ENCODE measurements at places on chromosomes 12 and 14. TPM values are rescaled to one million over a fixed set of nuclear protein-coding genes. Genes with fewer than 3 reads are reported as not detected.

MLXIP gene
- 62.5 TPM for total RNA-seq

- no peak for DNase-seq
Measured at GRCh38 chr12:23217158-23217557, 592.2 kb downstream of the ETNK1 start.

DNA sequence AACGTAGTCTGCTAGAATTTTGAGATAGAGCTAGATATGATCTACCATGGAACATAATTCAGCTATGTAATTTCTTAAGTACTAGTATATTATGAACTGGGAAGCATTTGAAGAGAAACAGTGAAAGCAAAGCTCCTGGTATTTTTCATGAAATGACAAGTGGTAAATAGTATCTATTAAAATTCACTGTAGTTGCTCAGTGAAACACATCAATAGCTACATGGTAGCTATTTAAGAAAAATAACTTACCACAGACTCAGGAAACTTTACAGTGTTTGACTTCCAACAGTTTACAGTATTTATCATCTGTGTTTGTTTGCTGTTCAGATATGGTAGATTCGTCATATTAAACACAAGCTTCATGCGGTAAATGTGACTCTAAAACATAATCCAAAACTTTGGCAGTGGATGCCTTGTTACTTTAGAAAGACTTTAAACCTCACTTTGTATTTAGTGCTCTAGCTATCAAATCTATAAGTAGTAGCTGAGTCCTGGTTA lies 25.2 kb downstream of the WNK1 start:
- no peak for DNase-seq

AMIGO2 gene
- 35.4 TPM for total RNA-seq

B3GNT4 gene
- 0.54 TPM for total RNA-seq

DNA sequence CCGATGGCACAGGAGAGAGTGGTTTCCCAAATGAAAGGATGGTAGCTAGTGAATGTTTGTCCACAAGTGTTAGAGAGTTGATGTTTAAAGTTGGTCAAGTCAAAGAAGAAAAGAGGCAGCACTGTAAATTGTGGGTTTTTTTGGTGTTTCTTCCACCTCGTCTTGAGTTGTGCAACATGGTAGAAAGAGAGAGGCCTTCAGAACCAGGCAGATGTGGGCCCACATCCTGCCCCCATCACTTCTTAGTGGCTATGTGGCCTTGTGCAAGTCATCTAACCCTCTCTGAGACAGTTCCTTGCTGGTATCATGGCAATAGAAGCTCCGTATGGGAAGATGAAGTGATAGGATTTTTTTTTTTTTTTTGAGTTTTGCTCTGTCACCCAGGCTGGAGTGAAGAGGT lies 60.8 kb downstream of the NDUFA12 start:
- no peak for DNase-seq

DNA sequence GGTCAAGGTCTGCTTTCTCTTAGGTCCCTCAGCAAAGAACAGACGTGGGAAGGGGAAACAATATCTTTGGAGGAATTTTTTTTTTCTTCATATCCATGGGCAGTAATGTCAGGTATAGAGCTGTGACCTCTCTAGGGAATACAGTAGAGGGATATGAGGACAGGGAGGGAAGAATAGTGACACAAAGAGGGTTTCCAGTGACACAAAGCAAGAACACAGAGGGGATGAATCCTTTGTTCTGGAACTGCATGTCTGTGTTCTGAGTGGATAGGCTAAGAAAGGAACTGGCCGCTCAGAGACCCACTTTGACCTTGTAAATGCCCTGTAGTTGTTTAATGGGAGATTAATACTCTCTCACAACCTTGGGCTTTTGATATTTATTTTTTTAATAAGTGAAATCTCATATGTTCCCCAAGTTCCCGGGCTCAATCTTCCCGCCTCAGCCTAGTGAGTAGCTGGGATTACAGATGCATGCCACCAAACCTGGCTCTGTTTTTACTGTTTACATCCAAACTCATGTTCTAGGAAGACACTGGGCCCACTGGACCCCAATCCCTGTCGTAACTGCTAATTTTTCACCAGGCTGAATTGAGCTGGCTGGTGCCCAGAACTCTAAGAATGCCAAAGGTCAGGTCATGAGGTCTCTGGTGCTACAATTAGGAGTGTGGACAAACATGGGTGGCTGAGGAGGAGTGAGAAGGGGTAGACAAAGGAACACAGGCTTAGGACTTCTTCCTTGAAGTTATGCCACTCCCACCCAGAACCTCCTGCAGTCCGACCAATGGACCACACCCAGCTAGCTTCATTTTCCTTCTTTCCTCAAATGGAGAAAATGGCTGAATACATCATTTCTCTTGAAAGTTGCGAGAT lies 9.1 kb upstream of the PLEKHH1 start:
- no peak for DNase-seq

UBC gene
- total RNA-seq: 1,171 TPM

GRCh38 chr12:59407799-59408198 lies 188.0 kb upstream of the SLC16A7 start:
- DNase-seq: no peak

DNA sequence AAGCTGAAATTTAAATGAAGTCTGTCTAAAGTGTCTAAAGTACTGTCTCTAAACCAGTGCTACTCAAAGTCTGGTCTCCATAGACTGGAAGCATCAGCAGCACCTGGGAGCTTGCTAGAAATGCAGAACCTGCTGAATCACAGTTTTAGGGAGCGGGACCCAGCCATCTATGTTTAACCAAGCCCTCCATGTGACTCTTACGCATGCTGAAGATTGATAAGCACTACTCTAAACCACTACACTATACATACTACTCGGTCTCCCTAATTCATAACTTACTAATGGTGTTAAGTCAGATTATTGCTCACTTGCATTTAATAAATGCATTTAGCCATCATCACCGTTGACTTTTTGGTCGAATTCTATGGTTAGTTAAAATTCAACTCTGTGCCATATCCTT lies 88.8 kb downstream of the SLC25A21 start:
- DNase-seq: no peak

CLEC2B gene
- total RNA-seq: not detected

LIN7A gene
- total RNA-seq: 1.6 TPM

- no peak for DNase-seq
Measured at GRCh38 chr12:12788131-12788530, 2.7 kb downstream of the APOLD1 start.

DNA sequence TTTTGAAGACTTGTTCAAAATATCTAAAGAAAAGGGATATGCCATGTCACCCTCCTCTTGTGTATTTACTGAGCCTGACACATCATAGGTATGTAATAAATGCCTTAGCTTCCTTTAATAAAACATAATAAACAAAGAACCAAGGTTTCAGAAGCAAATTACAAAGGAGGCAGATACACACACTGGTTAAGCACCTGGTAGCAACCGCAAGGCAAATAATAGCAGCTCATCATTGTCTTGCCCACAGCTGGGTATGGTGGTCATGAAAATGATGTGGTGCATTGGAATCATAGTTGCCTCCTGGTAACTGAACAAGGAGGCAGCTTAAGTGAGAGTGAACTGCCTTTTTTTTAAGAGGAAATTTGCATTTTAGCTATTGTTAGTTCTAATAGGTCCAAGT lies 39.0 kb downstream of the PAX9 start:
- no peak for DNase-seq

- no peak for DNase-seq
Measured at GRCh38 chr12:29150462-29150861, 1.4 kb downstream of the FAR2 start.

MYH6 gene
- total RNA-seq: not detected

DNA sequence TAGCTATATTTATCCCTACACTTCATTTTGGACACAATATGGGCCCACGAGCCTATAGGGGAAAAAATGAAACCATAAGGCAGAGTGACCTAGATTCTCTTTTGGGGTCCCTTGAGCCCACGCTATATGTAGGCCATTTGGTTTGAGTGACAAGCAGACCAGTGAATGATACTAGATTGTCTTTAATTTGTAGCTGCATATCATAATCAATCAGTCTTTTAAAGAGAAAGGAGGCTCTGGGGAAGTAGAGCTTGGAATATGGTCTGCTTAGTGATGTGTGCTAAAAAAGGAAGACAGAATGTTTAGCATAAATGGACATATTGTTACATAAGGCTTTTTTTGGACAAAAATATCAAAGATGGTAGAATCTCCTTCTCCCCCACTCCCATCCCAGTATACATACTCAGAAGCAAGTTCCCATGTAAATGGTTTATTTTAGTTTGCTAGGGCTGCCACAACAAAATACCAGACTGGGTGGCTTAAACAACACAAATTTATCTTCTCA lies 140.8 kb downstream of the CAPZA3 start:
- no peak for DNase-seq

- no peak for DNase-seq
Measured at GRCh38 chr14:27134200-27134599, 536.4 kb upstream of the NOVA1 start.

GRCh38 chr12:38151991-38152700 lies 164.4 kb upstream of the ALG10B start:
- no peak for DNase-seq

SMIM41 gene
- total RNA-seq: 0.18 TPM

GRCh38 chr12:91704446-91704845 lies 441.2 kb downstream of the BTG1 start:
- DNase-seq: peak; percentile 61

DNA sequence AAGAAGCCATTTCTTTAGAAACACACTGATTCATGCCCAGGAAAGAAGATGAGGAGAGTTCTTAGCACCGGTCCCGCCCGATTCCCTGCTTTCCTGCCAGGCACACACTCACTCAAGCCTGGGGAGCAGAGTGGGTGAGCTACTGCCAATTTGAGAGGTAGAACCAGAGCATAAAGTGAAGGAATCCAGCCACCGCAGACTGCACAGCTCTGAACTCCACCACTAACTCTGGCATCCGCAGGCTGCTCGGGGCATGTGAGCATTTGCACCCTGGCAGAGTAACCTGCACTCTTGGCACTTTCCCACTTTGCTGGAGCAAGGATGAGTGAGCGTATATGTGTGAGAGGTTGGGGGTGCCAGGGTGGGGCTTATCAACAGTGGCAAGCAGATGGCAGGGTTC lies 4.0 kb upstream of the SYNDIG1L start:
- DNase-seq: no peak

GRCh38 chr14:75610834-75611233 lies 32.4 kb downstream of the FLVCR2 start:
- no peak for DNase-seq

- peak; percentile 93 for DNase-seq
Measured at GRCh38 chr12:8145754-8146441, 10.9 kb upstream of the ZNF705A start.

- no peak for DNase-seq
Measured at GRCh38 chr12:58025431-58025830, 84.1 kb downstream of the ATP23 start.

DNA sequence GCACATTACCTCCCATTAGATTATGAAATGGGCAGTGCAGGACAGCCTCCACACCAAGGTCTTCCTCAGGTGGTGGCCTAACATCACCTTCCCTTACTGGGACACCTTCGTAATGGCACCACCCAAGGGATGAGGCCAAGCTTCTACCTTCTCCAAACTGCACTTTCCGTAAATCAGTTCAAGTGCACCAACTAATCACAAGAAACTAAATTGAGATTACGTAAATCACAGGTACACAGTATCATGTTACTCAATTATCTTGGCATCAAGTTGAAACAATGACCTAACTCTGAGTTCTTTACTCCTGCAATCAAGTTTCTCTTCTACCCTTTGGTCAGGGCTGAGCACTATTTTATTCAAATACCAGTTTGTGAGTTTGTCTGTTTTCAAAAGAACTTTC lies 13.8 kb downstream of the SLC41A2 start:
- DNase-seq: no peak

DNA sequence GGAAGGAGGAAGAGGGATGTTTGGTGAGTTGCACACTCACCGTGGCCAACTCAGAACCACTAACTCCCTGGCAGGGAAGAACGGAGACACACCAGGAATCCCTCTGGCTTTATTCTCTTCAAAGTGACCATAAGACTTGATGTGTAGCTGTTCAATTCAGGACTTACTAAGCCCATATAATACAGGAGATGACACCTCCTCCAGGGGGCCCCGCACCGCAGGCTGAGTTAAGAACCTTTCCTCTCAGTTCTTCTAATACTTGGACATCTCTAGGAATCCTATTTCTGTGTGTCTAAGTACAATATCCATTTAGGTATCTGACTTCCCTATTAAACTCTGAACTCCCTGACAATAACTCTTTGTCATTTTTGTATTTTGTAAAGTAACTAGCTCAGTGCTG lies 49.5 kb downstream of the DCAF4 start:
- DNase-seq: no peak

DNA sequence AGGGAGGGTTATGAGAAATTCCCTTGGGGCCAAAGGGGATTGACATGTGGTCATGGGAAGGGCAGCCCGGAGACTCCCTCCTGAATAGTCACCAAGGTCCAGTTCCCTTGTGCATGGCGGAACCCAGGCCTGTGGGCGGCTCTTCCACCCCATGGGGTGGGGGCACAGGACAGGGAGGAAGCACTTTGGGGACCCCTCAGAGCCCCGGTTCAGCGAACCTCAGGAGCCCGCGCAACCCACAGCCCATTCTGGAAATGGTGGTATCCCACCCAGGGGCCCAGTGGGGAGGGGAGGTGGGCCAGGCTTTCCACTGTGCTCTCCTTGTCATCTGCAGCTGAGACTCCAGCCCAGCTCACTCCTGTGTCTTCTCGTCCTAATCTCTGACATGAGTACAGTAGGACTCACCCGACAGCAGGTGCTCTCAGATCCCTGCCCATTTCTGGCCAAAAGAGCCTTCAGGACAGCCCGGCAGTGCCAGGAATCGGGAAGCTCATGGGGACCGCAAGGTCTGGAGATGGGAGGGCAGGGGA lies 255.2 kb upstream of the SFSWAP start:
- no peak for DNase-seq

KSR2 gene
- 0.98 TPM for total RNA-seq

- no peak for DNase-seq
Measured at GRCh38 chr12:91616416-91616815, 433.8 kb upstream of the DCN start.

- no peak for DNase-seq
Measured at GRCh38 chr14:93742761-93743160, 45.5 kb downstream of the PRIMA1 start.

GRCh38 chr14:38873941-38874612 lies 229.0 kb downstream of the SEC23A start:
- DNase-seq: no peak

DNA sequence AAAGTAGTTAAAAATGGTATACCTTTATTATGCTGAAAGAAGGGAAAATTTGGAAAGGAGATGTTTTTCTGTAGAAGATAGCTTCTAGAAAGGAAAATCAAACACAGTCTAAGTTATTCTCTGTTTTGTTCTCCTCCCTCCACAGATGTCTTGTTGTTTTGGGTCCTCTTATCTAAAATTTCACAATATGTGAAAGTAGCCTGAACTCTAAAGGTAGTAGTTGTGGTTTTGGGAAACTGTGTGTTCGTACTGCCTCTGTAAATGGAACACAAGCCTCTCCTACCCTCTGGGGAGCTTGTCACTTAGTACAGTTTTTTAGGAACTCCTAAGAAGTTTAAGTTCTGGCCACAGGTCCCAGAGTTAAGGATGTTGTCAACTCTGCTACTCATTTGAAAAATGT lies 112.6 kb downstream of the CRADD start:
- DNase-seq: no peak

- DNase-seq: no peak
Measured at GRCh38 chr12:110203546-110203945, 77.5 kb upstream of the ATP2A2 start.

MON2 gene
- 38.8 TPM for total RNA-seq

GRCh38 chr12:125518074-125518473 lies 452.8 kb downstream of the AACS start:
- peak; percentile 18 for DNase-seq

- peak; percentile 80 for DNase-seq
Measured at GRCh38 chr12:27198036-27198435, 46.0 kb upstream of the STK38L start.

All from astrocyte (in vitro differentiated cells and primary cell).